Endothelial cell of umbilical vein (primary cell): ENCODE measurements at places on chromosomes 2 and 18. TPM values are rescaled to one million over a fixed set of nuclear protein-coding genes. Genes with fewer than 3 reads are reported as not detected.

Gene SERPINE2
- total RNA-seq = 8.8 and 15.5 TPM in 2 replicates

Gene IFIH1
- total RNA-seq = 4.7 and 6.9 TPM in 2 replicates

Gene TANC1
- total RNA-seq = 86.3 and 99.4 TPM in 2 replicates

Gene PSMA8
- not detected in 2 replicates for total RNA-seq

Gene MTCL1
- 36.7 and 75.7 TPM in 2 replicates for total RNA-seq

Gene CHRND
- total RNA-seq = not detected in 2 replicates

Gene DPYSL5
- total RNA-seq = not detected in 2 replicates

Gene REG1B
- not detected in 2 replicates for total RNA-seq

Gene TCF7L1
- total RNA-seq = 13.2 and 17.4 TPM in 2 replicates

Gene SUCLG1
- 59.2 and 62.6 TPM in 2 replicates for total RNA-seq

Gene SLC19A3
- total RNA-seq = not detected in 2 replicates

Gene KCNG2
- total RNA-seq = not detected in 2 replicates

Gene FOXI3
- not detected in 2 replicates for total RNA-seq

Gene PKP4
- total RNA-seq = 55.1 and 68.5 TPM in 2 replicates

Gene C2orf80
- total RNA-seq = not detected in 2 replicates

Gene SOX11
- not detected in 2 replicates for total RNA-seq

Gene GPR35
- total RNA-seq = 0.25 and 0.33 TPM in 2 replicates

Gene CD28
- total RNA-seq = 0.15 TPM in 1 of 2 replicates, not detected in the other

Gene M1AP
- total RNA-seq = not detected in 2 replicates

Gene THAP4
- total RNA-seq = 47.4 and 49.0 TPM in 2 replicates

Gene MAP3K19
- not detected in 2 replicates for total RNA-seq

Gene POTEI
- 0.13 and 0.16 TPM in 2 replicates for total RNA-seq

Gene RANBP2
- 75.6 and 79.4 TPM in 2 replicates for total RNA-seq

Gene ARHGEF4
- total RNA-seq = not detected in 2 replicates

Gene HNRNPLL
- 56.2 and 61.1 TPM in 2 replicates for total RNA-seq

Gene ANO7
- 2.5 and 2.8 TPM in 2 replicates for total RNA-seq

Gene SERPINB10
- total RNA-seq = not detected in 2 replicates

Gene LYG2
- not detected in 2 replicates for total RNA-seq

Gene ANKRD30B
- total RNA-seq = not detected in 2 replicates

Gene NIFK
- 56.2 and 59.7 TPM in 2 replicates for total RNA-seq

Gene CDKL4
- 0.75 and 1.2 TPM in 2 replicates for total RNA-seq

Gene COL3A1
- 1.3 and 8.7 TPM in 2 replicates for total RNA-seq

Gene KCNIP3
- 0.21 and 0.62 TPM in 2 replicates for total RNA-seq

Gene RND3
- 132 and 158 TPM in 2 replicates for total RNA-seq

Gene UGT1A6
- not detected in 2 replicates for total RNA-seq

Gene TMEM185B
- 23.9 and 29.9 TPM in 2 replicates for total RNA-seq

Gene STARD6
- not detected in 2 replicates for total RNA-seq

Gene NEMP2
- 3.8 and 8.4 TPM in 2 replicates for total RNA-seq

Gene C1D
- 11.1 and 11.4 TPM in 2 replicates for total RNA-seq

Gene FOXD4L1
- 0.18 TPM in 1 of 2 replicates, not detected in the other for total RNA-seq

Gene FBLN7
- total RNA-seq = 2.1 and 3.3 TPM in 2 replicates

Gene KLHL29
- 10.6 and 12.7 TPM in 2 replicates for total RNA-seq

Gene TNS1
- total RNA-seq = 35.6 and 52.1 TPM in 2 replicates

Gene AP1S3
- 3.2 and 3.8 TPM in 2 replicates for total RNA-seq

Gene ST6GAL2
- not detected in 2 replicates for total RNA-seq

Gene HOXD4
- total RNA-seq = 11.5 and 13.7 TPM in 2 replicates

Gene SERPINB12
- total RNA-seq = not detected in 2 replicates

Gene CD207
- not detected in 2 replicates for total RNA-seq

Gene SNTG2
- not detected in 2 replicates for total RNA-seq

Gene CYP20A1
- total RNA-seq = 19.7 and 26.5 TPM in 2 replicates

Gene ZNF396
- 0.44 and 0.72 TPM in 2 replicates for total RNA-seq

Gene VWA3B
- not detected in 2 replicates for total RNA-seq

Gene KLHL41
- total RNA-seq = 0.21 and 0.73 TPM in 2 replicates

Gene SPP2
- not detected in 2 replicates for total RNA-seq
